A549 treated with GW870086 at 1 μM for 4 hours (cell line): ENCODE measurements at places on chromosomes 11 and 22. TPM values are rescaled to one million over a fixed set of nuclear protein-coding genes. Genes with fewer than 3 reads are reported as not detected.

Gene RCOR2
- 0.70 to 1.2 TPM (median 1.0 TPM) in 5 replicates for total RNA-seq

Gene PNPLA5
- not detected in 5 replicates for total RNA-seq

Gene PLEKHB1
- total RNA-seq, result 0.42 to 0.98 TPM (median 0.57 TPM) in 5 replicates

Gene GDPD4
- total RNA-seq, result not detected in 5 replicates

Gene DCDC1
- 0.37 to 0.78 TPM (median 0.51 TPM) in 5 replicates for total RNA-seq

Gene ASRGL1
- 10.2 to 14.3 TPM (median 13.9 TPM) in 5 replicates for total RNA-seq

Gene TMEM86A
- 0.19 to 0.36 TPM (median 0.23 TPM) in 5 replicates for total RNA-seq
